ENCODE measurements at places on chromosomes 11 and 22. TPM values are rescaled to one million over a fixed set of nuclear protein-coding genes. Genes with fewer than 3 reads are reported as not detected.
A peak's percentile ranks its signal among the peaks of the same experiment; 100 is the strongest.

GRCh38 chr22:39039306-39040126 is 1.1 kb upstream of the APOBEC3F start:
- peaks cover 18% of the 10 kb centered on the region for H3K4me1 ChIP-seq
- peaks cover 6% of the 10 kb centered on the region for H3K36me3 ChIP-seq
- H3K4me3 ChIP-seq: no peak overlapping the region
- H3K27me3 ChIP-seq: no peaks in the 10 kb centered on the region
- peak overlapping the region; percentile 77 for H3K27ac ChIP-seq
- no peak for DNase-seq

The SSTR3 gene
- 29.8 TPM for total RNA-seq

The HEPN1 gene
- not detected for total RNA-seq

The TESMIN gene
- 5.0 TPM for total RNA-seq

GRCh38 chr11:126810776-126811175 is 189.8 kb downstream of the KIRREL3 start:
- no peak for DNase-seq
- H3K27me3 ChIP-seq: no peaks in the 10 kb centered on the region
- H3K4me1 ChIP-seq: no peaks in the 10 kb centered on the region
- no peaks in the 10 kb centered on the region for H3K36me3 ChIP-seq
- H3K4me3 ChIP-seq: no peak overlapping the region

DNA sequence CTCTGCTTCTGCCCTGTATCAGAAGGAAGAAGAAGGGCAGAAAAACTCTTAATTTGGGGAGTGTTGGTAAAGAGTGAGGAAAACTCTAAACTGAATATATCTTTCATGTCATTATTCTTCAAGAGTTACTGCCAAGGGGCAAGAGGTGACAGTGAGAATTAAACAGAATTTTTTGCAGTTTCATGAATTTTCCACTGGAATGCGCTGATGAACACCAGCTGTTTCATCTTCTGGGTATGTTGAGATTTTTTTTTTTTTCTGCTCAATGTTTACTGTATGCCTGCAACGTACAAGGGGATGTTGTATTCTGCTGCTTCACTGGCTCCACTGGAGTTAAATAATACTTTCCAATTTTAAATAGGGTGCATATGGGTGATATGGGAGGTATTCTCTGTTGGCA is 117.8 kb downstream of the FAM76B start:
- no peaks in the 10 kb centered on the region for H3K4me1 ChIP-seq
- no peak overlapping the region for H3K4me3 ChIP-seq
- no peak for DNase-seq
- no peak overlapping the region for H3K27ac ChIP-seq
- H3K36me3 ChIP-seq: no peaks in the 10 kb centered on the region

DNA sequence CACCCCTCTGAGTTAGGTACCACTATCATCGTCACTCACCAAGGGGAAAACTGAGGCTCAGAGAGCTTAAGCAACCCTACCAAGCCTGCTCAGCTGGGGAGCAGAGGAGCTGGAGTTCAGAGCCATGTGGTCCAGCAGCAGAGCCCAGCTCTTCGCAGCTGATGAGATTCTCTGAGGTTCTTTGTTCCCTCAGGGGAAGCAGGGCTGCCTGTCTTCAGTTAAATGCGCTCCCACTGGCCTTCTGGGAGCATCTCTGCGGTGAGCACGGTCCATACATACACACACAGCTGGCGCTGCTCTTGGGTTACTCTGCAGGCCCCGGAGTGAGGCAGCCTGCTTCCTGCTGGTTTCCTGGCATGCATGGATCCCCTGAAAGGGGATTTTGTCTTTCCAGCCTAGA is 5.2 kb upstream of the PTGDR2 start:
- no peak overlapping the region for H3K27ac ChIP-seq
- no peak for DNase-seq
- no peaks in the 10 kb centered on the region for H3K27me3 ChIP-seq
- H3K4me1 ChIP-seq: peaks cover 7% of the 10 kb centered on the region

DNA sequence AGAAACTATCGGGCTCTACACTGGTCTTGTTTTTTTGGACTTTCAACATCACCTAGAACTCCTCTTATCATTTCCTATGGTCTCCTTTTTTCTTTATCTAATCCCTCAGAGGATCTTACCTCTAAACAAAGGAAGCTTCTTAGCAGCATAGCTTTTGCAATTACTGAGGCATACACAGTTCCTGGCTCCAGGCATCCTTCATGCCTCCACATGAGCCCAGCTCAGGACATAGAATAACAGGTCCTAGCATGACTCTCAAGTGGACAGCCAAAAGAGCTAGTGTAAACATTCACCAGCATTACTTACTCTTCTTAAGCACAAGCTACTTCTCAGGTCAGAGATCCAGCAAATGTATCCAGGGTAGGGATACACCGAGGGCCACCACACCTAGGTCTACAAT is 17.1 kb downstream of the CFAP300 start:
- H3K4me1 ChIP-seq: no peaks in the 10 kb centered on the region
- no peak for DNase-seq
- H3K27me3 ChIP-seq: no peaks in the 10 kb centered on the region

GRCh38 chr11:13354335-13354734 is 76.7 kb downstream of the BMAL1 start:
- no peak overlapping the region for H3K27ac ChIP-seq
- H3K27me3 ChIP-seq: no peaks in the 10 kb centered on the region
- peaks cover 81% of the 10 kb centered on the region for H3K36me3 ChIP-seq

DNA sequence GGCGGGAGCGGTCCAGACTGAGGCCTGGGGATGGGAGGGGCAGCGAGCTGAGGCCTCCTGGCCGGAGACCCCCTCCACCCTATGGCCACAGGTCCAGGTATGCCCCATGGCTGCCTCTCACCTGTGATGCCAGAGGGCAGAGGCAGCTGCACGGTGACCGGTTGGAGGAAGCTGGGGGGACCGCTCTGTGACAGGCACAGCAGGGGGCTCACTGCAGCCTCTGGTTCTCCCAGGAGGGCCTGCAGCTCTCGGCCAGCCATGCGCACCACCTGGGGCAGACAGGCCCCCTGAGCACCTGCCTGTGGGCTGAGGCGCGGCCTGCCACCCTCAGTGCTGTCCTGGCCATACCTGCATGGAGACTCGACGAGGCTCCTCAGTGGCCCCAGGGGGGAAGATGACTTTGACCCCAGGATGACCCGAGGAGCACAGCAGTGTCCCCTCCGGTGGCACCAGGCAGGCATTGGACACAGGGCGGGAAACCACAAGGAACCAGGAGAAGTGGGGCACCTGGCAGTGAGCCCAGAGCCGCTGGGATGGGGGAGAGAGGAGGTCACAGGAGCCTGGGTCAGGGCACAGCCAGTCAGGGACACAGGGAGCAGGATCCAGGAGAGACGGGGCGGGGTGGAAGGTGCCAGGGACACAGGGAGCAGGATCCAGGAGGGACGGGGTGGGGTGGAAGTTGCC is 3.2 kb upstream of the SLC25A22 start:
- peaks cover 15% of the 10 kb centered on the region for H3K4me1 ChIP-seq
- H3K36me3 ChIP-seq: peaks cover 35% of the 10 kb centered on the region
- H3K4me3 ChIP-seq: no peak overlapping the region
- no peak for DNase-seq
- H3K27ac ChIP-seq: no peak overlapping the region
- no peaks in the 10 kb centered on the region for H3K27me3 ChIP-seq

GRCh38 chr11:88414385-88414861 is 76.9 kb upstream of the CTSC start:
- peak overlapping the region; percentile 18 for H3K4me3 ChIP-seq
- peak; percentile 45 for DNase-seq
- peaks cover 24% of the 10 kb centered on the region for H3K4me1 ChIP-seq
- no peaks in the 10 kb centered on the region for H3K27me3 ChIP-seq
- H3K36me3 ChIP-seq: no peaks in the 10 kb centered on the region

The ESAM gene
- 3.4 TPM for total RNA-seq

The SLC22A8 gene
- not detected for total RNA-seq

The COMT gene
- 36.7 TPM for total RNA-seq

- no peaks in the 10 kb centered on the region for H3K27me3 ChIP-seq
- no peak overlapping the region for H3K4me3 ChIP-seq
- no peaks in the 10 kb centered on the region for H3K36me3 ChIP-seq
- DNase-seq: no peak
- no peaks in the 10 kb centered on the region for H3K4me1 ChIP-seq
Measured at GRCh38 chr11:20088397-20089225, 71.7 kb downstream of the DBX1 start.

DNA sequence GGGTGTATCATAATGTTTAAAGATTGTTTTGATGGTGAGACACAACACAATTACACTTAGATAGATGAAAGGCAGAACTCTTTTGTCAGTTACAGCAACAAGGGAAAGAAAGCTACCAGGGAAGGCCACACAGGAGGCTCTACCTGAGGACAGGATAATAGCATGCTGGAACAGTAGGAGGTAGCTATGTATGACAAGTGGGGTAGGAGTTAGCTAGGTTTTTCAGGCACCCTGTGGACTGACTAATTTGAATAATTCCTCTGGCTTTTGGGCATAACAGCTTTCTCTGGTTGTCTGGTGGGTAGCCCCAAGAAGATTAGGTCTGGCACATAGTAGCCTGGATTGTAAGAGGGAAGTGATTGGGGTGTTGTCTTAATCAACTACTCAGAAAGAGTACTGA is 475.4 kb upstream of the CHORDC1 start:
- H3K27me3 ChIP-seq: no peaks in the 10 kb centered on the region
- no peak overlapping the region for H3K4me3 ChIP-seq
- H3K27ac ChIP-seq: no peak overlapping the region
- no peaks in the 10 kb centered on the region for H3K36me3 ChIP-seq
- no peaks in the 10 kb centered on the region for H3K4me1 ChIP-seq

DNA sequence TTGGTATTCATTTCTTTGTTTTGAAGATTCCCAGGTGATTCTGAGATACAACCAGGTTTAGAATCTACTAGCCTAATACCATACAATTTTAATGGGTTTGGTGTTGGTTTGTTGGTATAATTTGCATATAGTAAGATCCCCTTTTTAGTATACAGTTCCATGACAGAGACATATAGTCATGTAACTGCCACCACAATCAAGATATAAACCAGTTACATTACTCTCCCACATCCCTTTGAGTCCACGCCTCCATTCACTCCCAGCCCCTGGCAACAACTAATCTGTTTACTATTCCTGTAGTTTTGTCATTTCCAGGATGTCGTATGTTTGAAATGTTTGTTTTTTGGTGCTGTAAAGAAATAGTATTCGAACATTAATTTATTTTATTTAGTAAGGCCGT is 4.3 kb downstream of the ASRGL1 start:
- no peaks in the 10 kb centered on the region for H3K27me3 ChIP-seq
- H3K4me1 ChIP-seq: no peaks in the 10 kb centered on the region
- H3K27ac ChIP-seq: no peak overlapping the region
- no peak overlapping the region for H3K4me3 ChIP-seq
- H3K36me3 ChIP-seq: no peaks in the 10 kb centered on the region
- DNase-seq: no peak

The XKR3 gene
- total RNA-seq: not detected

DNA sequence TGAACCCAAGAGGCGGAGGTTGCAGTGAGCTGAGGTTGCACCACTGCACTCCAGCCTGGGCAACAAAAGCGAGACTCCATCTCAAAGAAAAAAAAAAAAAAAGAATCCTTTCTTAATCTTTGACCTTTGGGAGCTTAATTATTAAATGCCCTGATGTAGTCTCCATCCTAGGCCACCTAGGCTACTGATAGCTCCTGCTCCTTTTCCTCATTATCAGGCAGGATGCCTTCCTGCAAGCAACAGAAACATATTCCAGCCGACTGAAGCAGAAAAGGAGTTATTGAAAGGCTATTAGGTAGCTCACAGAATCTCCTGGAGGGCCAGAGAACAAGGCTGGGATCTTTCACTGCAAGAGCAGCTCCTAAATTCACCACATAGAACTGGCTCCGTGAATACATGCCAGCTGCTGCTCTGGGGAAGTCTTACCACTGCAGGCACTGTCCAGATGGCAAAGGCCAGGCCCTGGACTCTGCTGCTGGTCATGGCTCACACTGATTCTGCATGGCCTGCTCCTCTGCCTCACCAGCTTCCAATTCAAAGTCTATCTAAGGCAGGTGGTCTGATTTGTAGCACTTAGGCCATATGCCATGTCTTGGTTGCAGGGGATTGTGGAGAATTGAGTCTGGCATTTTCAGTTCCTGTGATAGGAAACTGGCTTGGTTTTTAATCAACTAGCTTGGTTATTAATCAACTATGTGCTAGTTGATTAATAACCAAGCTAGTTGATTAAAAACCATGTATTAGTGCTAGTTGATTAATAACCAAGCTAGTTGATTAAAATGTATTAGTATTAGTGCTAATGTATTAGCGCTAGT is 26.0 kb upstream of the POLD3 start:
- DNase-seq: no peak
- no peak overlapping the region for H3K27ac ChIP-seq
- no peaks in the 10 kb centered on the region for H3K36me3 ChIP-seq

GRCh38 chr11:86769219-86769618 is 31.1 kb upstream of the PRSS23 start:
- no peaks in the 10 kb centered on the region for H3K27me3 ChIP-seq
- H3K27ac ChIP-seq: no peak overlapping the region
- no peaks in the 10 kb centered on the region for H3K4me1 ChIP-seq
- no peaks in the 10 kb centered on the region for H3K36me3 ChIP-seq

The CRYBB3 gene
- total RNA-seq: not detected

DNA sequence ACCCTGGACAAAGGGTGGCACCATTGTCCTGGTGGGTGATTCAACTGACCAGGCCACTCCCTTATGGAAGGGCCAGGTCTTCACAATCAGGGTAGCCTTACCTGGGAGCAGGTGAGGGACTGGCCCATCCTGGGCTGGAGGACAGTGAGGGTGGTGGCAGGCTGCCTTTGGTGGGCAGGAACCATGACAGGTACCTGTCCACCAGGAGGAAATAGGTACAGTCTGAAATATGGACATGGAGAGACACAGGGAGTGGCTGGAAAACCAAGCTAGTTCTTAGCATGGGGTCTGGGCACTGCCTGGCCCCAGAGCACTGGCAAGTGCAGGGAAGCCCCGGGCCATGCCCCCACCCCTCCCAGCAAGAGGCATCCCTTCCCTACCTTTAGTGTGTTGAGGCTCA is 113.8 kb downstream of the MED15 start:
- H3K27me3 ChIP-seq: no peaks in the 10 kb centered on the region
- no peaks in the 10 kb centered on the region for H3K36me3 ChIP-seq
- no peak for DNase-seq
- no peak overlapping the region for H3K4me3 ChIP-seq
- H3K27ac ChIP-seq: no peak overlapping the region

DNA sequence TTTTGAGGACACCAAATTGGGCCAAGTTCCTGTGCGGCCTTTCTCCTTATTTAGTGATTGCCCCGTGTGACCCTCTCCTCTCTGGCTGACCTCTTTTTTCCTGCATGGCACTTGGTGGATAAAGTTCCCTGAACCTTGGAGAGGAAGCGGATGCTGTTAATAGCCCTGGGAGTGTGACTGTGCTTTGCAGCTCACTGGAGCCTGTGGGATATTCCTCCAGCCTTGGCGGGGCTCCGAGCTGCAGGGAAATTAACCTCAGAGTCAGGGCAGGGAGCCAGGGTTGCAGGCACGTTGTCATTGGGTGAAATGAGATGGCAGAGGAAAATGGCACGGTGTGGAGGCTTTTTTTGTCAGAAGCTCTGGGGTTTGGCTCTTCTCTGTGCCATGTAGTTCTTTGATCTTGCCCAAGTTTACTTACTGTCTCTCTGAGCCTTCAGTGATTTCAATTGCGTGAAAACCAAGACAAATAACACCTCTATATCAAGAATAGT is 965 bp downstream of the OR9Q1 start:
- DNase-seq: no peak
- H3K36me3 ChIP-seq: no peaks in the 10 kb centered on the region
- H3K27ac ChIP-seq: no peak overlapping the region
- H3K27me3 ChIP-seq: no peaks in the 10 kb centered on the region

The SCN4B gene
- total RNA-seq: 0.19 TPM

GRCh38 chr11:33268945-33269540 is 11.9 kb downstream of the HIPK3 start:
- no peak for DNase-seq
- no peak overlapping the region for H3K4me3 ChIP-seq
- no peaks in the 10 kb centered on the region for H3K27me3 ChIP-seq
- H3K27ac ChIP-seq: no peak overlapping the region
